ENCODE measurements at places on chromosomes 2 and 18.

DNA sequence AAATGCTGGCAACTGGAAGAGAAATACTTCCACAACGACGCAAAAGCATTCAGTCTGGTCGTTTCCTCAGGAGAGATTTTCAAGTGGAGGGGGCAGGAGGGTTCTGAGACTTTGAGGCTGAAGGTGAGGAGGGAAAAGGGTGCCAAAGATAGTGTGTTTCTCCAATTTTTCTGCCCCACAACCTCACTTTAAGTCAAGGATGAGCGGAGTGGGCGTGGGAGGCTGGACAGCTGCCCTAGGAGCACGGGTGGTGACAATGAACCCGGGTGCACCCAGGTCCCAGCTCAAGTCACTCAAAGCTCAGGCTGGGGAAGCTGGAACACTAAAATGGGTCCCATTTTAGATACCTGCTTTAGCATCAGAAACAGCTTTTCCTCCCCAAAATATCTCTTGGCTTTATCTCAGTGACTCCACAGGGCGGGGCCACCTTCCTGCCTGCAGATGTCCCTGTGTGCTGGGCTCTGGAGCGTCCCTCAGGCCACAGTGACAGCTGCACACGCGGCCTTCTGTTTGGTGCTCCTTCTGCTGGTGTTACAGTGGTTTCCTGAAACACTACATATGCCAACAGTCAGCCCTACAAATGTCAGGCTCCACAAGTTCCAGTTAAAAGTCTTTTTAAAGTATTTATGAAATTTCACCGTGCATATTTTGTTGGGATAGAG, 1.4 kb upstream of the MBP start:
- no peak for DNase-seq

DNA sequence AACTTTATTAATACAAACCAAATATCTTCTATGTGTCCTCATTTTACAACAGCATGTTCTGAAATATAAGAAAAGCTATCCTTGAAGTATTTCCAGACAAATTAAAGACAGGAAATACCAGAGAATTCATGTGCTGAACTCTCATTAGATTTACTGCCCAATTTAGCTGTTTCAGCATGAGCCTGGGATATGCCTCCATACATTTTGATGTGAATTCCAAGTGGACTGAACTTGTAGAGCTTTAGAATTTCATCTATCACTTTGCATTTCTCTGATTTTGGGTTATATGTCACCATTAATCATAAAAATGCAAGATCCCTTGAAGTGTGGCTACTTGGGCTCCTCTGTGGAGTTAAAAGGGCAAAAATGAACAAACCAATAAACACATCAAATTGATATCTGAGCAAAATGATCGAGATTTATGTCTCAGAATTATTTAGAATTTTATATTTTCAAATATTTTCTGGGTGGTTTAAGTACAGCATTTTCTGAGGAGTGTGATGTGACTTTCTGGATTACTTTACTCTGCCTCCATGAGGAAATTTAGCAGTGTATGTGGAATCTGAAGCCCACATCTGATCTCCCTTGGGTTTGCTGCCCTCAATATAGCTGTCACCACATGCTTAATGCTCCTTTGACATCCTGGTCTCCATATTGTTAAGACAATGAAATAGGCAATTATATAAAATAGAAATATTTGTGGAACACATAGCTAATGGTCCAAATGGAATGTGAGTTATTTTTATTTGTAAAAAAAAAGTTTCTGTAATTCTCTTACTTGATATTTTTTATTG, 206.6 kb upstream of the RBMS1 start:
- DNase-seq, result no peak

DNA sequence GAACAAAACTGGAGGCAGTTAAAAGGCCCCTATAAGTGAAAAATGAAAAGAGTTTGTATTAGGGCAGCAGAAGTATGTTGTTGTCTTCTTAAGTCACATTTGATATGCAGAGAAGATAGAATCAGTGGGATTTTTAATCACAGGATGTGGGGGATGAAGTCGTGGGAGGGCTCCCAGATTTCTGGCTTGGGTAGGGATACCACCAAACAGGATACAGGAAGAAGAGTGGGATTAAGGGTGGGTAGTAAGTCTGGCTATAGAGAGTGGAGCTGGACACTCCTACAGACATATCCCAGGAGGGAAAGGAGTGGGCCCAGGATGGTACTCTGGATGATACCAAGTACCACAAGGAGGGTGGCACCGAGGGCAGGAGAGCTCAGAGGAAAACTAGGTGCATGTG, 99.3 kb downstream of the GAREM1 start:
- no peak for DNase-seq

GRCh38 chr18:39840856-39841481, 2114.1 kb upstream of the PIK3C3 start:
- DNase-seq, result peak; percentile 69

DNA sequence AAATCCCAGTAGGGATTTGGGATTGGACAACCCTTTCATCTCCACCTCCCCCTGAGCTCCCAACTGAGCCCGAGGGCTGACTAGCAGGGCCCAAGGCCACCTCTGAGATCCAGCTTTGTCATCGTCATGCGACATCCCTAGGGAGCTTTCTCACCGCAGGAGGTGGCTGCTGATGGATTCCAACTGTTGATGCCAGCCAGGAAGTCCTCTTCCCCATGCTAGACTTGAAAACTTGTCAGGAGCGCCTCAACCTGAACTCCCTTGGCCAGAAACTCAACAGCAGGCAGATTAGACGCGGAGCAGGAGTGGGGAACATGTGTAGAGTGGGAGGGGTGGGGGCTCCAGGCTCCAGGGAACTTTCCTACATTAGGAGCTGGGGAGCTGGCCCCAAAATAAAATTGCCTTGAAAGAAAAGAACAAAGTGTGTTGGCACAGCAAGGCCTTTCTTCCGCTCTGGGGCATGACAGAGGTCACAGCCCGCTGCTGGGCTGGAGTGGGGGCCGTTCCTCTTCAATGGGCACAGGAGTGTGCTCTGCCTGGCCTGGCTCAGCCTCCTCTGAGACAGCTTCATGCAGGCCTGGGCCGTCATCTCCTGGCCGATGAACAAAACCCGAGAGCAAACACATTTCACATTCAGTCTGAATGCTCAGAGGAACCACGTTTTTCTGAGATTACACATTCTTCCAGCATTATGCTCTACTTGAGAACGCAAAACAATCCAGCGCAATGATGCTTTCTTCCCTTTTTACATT, 34.5 kb downstream of the EMILIN2 start:
- no peak for DNase-seq

Data from cerebellar cortex (tissue), 1 donor.